ENCODE measurements at places on chromosomes 4 and X. TPM values are rescaled to one million over a fixed set of nuclear protein-coding genes. Genes with fewer than 3 reads are reported as not detected.

Gene CDX4
- total RNA-seq: not detected

Gene FGF2
- total RNA-seq: 9.8 TPM

Gene FAM149A
- 5.8 TPM for total RNA-seq

Gene SASH3
- total RNA-seq: 3.8 TPM

Gene FAM47E
- total RNA-seq: 2.9 TPM
